ENCODE measurements at places on chromosomes 1 and 21.

GRCh38 chr1:175090780-175091179 is 23.1 kb downstream of the TNN start:
- no peak for DNase-seq

DNA sequence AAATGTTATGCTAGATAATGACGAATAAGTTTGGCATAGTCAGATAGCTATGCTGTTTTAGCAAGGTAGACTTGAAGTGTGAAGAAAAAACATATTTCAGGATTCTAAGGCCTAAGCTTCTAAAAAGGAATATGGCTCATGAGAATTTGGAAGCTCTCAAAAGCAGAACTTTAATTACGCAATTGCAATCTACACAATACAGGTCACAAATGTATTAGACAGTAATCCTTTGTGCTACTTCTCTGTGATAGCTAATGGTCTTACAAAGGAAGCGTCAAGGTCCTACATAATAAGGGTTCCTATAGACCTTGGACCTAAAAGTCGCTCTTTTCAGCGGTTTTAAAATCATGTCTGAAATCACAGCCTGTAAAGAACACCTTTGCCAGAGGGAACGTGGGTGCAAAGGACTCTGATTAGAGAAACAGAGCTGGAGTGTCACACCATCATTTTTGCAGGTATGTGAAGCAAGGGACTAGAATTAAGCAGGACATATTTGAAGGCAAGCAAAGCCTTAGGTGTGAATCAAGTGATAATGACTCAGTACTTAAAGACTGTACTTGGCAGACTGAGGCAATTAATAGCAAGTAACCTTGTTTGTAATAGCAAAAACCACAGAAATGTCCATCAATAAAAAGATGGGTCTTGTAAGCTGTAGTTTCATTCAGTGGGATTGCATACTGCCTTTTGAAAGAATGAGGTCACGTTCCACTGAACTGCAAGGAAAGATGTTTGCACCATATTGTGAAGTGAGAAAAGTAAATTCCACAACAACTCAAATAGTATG is 420.2 kb downstream of the KCTD3 start:
- DNase-seq = no peak

DNA sequence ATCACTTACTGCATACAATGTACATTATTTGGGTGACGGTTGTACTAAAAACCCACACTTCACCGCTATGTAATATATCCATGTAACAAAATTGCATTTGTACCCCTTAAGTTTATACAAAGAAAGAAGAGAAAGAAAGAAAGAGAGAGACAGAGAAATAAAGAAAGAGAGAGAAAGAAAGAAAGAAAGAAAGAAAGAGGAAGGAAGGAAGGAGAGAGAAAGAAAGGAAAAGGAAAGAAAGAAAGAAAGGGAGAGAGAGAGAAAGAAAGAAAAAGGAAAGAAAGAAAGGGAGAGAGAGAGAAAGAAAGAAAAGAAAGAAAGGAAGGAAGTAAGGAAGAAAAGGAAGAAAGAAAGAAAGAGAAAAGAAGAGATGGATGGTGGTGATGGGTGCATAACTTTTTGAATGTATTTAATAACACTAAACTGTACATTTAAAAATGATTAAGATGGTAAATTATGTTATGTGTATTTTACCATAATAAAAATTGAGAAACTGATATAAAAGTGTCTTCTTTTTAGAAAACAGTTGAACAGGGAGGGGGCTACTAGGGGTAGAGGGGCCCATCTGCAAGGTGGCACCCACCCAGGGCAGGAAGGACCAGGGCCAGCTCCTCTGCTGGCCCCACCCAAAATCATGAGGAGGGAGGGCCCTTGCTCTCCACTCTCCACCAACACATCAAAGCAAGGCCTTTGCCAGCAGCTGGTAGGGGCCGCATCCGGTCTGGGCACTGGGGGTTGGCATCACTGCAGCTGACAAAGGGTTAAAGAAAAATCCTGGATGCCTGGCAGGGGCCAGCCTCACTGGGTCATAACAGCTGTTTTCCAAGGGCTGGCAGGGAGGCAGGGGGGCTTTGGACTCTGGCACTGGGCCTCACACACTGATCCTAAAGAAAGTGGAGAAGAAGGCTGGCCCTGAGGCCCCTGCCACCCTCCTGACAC is 153.9 kb upstream of the EDN2 start:
- DNase-seq = no peak

GRCh38 chr21:38495242-38495641 is 3.0 kb downstream of the ERG start:
- no peak for DNase-seq

DNA sequence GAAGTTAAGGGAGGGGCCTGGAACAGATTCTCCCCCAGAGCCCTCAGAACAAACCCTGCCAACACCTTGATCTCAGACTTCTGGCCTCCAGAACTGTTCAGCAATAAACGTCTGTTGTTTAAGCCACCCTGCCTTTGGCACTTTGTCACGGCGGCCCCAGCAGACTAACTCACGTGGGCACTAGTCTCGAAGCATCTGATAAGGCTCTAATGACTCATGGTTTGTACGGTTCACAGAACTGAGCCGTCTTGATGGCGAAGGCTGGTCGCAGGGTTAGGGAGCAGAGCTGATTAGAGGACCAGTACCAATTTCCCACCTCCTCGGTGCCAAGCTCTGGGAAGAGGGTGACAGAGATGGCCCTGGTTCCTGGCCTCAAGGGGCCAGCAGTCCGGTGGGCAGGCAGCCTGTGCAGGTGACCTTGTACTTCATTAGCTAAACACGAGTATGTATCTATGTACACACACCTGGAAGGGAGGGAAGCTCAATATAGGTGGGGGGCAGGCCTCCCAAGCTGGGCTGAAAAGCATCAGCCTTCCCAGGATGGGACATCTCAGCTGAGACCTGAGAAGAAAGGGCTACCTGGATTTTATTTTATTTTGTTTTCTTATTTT is 112.8 kb downstream of the MRPS6 start:
- no peak for DNase-seq

GRCh38 chr1:36603461-36603860 is 120.7 kb upstream of the CSF3R start:
- no peak for DNase-seq

GRCh38 chr1:24216276-24217074 is 29.4 kb upstream of the IFNLR1 start:
- DNase-seq = no peak

DNA sequence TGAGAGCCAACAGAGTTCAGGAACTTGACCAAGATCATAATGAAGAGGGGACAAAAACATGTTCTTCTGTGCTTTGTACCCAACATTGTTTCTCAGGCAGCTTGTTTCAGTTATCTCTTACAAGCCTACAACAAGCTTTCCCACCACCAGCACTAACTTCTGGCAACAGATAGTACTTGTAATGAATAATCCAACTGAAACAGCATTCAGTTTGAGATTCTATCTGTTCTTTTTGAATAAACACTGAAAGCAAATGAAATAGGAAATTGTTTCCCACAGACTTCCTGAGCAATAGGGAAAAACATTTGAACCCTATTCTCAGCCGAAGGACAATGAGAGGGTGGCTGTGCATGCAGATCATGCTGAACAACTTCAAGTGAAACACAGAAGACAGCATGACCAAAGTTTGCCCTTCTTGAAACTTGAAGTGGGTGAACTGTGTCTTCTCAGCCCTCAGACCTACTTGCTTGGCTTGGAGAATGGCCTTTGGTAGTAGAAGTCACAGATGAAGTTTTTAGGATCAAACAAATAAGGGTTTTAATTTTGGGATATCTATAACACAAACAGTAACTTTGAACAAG is 11.2 kb upstream of the HOOK1 start:
- no peak for DNase-seq

DNA sequence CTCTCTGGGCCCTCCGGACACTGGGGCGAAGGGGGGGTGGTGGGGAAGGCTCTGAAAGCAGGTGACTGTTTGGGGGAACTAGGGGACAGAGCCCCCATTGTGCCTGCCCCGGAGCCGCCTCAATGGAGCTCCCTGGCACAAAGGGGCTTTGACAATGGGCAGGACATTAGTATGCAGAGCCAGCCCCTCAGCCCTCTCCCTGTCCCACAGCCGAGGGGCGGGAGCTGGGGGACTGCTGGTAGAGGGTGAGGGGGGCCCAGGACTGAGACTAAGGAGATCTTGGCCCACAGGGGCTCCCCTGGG is 7.8 kb downstream of the KCNJ10 start:
- no peak for DNase-seq

DNA sequence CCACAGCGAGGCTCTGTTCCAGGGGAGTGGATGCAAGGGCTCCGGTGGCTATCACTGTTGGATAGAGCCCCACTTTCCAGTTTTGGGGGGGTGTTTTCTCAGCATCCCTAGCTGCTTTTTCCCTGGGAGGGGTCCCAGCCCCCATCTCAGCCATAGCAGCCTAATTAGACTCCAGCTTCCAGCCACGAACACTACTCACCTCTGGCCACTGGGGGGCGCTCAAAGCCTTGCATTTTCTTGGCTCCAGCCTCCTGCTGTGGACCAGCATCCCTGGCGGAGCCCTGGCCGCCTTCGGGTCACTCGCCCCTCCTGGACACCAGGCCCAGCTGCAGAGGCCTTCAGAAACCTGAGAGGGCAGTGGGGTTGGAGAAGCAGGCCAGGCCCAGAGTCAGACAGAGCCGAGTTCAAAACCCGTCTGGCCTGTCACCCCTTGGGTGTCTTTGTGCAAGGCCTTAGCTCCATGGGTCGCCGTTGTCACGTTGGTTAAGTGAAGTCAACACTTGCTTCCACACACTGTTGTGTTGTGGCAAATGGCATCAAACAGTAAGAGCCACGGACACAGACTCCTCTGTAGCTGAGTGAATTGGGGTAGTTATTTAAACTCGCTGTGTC is 93.5 kb upstream of the ACTL8 start:
- no peak for DNase-seq

DNA sequence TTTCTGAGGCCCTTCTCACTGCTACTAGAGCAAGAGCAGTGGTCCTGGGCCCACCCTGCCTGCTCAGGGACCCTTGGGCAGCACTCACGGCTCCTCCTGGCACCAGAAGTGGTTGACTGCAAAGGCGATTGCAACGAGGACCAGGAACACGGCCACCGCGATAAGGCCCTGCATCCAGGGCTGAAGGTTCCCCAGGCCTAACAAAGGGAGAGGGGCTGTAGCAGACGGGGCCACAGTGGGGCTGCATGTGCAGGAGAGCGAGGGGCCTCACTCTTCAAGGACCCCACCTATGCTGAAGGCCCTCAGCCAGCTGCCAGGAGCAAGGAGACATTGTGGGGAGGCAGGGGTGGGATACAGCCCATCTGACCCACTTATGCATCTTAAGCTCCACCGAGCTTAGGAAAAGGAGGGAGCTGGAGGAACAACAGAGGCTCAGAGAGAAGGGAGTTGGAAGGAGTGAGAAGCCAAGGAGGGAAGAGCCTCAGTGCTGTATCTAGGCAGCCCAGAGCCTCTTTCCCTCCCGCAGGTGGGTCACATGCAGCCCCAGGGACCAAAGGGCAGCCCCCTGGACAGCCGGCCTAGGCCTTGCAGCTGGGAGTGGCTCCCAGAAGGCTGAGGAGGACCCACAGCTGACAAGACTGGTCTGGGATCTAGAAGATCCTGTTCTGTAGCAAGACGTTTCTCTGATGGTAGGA is 2.5 kb downstream of the PDZK1IP1 start:
- DNase-seq = no peak

GRCh38 chr1:175338387-175339135 is 146.0 kb upstream of the KIAA0040 start:
- no peak for DNase-seq

DNA sequence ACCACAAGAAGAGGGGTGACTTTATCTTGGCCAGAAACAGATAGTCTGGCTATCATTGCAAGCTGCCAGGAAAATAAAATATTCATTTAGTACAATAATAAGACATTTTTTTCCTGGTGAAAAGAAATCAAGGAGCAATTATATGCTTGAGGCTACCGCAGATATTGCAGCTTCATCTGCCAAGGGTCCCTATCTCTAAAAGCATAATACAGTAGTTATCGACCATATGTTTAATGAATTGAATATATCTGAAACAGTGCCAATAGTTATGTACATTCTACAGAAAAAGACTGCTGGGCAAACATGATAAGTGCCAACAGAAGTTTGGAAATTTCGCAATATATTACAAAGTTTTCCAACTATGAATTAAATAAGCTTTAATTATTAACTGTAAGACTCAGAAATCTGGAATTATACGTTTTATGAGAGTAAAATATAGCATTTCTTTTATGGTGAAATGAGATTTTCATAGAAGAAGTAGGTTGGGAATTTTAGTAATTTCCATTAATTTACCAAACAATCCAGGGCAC is 561.1 kb upstream of the ZP4 start:
- no peak for DNase-seq

DNA sequence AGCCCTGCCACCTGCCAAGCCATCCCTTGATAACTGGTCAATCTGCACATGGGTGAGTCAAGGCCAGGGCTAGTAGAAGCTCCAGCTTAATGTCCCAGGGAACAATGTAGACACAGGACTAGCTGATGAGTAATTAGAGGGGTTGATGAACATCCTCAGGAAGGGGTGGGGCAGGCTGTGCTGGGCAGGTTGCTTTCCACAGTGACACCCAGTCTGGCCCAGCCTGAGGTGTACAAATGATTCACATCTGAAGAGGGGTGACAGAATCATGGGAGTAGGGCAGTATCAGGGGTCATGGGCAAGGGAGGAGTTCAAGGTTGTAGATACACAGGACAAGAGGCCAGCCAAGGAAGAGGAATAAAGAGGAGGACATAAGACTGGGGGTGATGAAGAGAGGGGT is 4.3 kb downstream of the LPAR3 start:
- no peak for DNase-seq

- no peak for DNase-seq
Measured at GRCh38 chr1:168300626-168301025, 19.9 kb downstream of the TBX19 start.

DNA sequence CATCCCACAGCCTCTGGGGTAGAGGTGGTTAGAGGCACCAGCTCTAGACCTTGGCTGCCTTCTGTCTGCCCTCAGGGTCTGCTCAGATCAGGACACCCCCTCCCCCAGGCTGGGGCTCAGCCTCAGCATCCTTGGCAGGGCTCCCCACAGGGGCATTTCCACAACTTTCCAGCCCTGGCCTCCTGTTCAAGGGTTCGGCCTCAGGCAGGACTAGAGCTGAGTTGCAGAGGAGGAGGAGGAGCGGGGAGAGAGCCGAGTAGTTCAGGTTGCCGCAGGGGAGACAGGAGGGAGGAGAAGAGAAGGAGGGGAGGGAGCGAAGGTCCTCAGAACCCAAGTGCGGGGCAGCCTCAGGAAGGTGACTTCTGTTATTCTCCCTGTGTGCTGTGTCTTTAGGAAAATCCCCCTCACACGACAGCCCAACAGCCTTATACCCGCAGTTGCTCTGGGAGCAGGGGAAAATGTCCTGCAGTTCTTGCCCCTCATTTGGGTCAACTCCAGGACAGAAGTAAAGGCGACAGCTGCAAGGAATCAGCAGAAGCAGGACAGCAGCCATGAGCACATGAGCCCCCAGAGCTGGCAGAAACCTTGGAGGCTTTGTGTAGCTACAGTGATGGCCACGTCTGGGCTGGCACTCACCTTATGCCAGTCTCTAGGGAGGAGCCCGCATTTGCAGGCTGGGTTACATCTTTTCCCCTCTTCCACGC is 46.5 kb upstream of the TENT5B start:
- peak; percentile 15 for DNase-seq

DNA sequence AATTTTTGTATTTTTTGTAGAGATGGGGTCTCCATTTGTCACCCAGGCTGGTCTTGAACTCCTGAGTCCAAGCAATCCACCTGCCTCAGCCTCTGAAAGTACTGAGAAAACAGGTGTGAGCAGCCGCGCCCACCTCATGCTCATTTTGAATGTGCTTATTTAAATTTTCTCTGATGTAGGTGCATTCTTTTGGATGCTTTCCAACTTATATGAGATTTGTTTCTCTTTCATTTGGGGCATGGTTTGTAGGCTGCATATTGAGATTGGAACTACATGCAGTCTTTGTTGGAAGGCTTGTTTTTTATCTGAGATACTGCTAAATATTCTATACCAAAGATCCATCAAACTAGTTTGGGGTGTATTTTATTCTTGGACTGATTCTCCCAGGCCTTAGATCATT is 81.0 kb upstream of the IVNS1ABP start:
- no peak for DNase-seq

Measured in NCI-H526 treated with DMSO at 0.1 percent for 48 hours (cell line).